Osteocyte (in vitro differentiated cells): ENCODE measurements at places on chromosomes 2 and 18. TPM values are rescaled to one million over a fixed set of nuclear protein-coding genes. Genes with fewer than 3 reads are reported as not detected.

GRCh38 chr2:205827809-205828365, 145.6 kb downstream of the NRP2 start:
- DNase-seq, result no peak

The PHOSPHO2 gene
- 4.8 and 5.3 TPM in 2 replicates for total RNA-seq

The SLC38A11 gene
- not detected in 2 replicates for total RNA-seq

DNA sequence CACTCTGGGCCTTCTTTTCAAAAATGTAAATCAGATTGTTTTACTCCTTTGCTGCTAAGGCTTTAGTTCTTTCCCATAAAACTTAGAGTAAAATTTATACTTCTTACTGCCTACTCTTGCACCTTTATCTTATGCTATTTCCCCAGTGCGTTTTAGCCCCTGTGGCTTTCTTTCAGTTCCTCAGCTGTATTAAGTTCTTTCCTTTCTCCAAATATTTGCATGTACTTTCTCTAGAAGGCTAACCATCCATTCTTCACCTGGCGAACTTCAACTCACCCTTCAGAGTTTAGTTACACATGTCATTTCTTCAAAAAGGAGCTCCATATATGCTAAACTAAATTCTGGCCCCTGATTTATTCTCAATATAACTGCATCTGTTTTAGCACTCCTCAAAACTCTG, 160.7 kb downstream of the FSHR start:
- no peak for DNase-seq

GRCh38 chr18:31649978-31650719, 34.2 kb downstream of the B4GALT6 start:
- DNase-seq, result no peak

DNA sequence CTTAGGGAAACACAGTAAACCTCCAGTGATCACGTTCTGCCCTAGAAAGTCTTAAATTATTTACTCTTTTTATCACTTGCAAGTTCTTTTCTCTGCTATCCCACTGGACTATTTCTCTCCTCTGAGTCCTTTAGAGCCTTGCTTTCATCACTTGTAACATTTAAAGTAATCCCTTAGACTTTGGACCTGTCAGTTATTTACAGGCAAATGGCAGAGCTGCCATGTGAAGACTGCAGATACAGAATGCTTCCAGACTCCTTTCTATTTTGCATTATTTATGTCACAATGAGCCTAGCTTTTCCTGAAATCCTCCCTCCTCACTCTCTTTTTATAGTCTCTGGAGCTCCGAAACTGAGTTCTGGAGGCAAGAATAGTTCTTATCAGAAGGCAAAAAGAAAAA, 325.6 kb upstream of the TRIB2 start:
- no peak for DNase-seq

GRCh38 chr2:230863031-230863430, 1.7 kb upstream of the ITM2C start:
- peak; percentile 51 for DNase-seq

GRCh38 chr2:63029058-63029457, 21.6 kb upstream of the OTX1 start:
- no peak for DNase-seq
